ENCODE measurements at places on chromosomes 2 and 18. TPM values are rescaled to one million over a fixed set of nuclear protein-coding genes. Genes with fewer than 3 reads are reported as not detected.
A peak's percentile ranks its signal among the peaks of the same experiment; 100 is the strongest.

GRCh38 chr2:99552529-99552928, 62.7 kb upstream of the REV1 start:
- no peak for DNase-seq
- no peak overlapping the region for H3K4me3 ChIP-seq
- H3K27ac ChIP-seq, result no peak overlapping the region
- H3K36me3 ChIP-seq, result no peaks in the 10 kb centered on the region
- H3K27me3 ChIP-seq, result peaks cover 6% of the 10 kb centered on the region

DNA sequence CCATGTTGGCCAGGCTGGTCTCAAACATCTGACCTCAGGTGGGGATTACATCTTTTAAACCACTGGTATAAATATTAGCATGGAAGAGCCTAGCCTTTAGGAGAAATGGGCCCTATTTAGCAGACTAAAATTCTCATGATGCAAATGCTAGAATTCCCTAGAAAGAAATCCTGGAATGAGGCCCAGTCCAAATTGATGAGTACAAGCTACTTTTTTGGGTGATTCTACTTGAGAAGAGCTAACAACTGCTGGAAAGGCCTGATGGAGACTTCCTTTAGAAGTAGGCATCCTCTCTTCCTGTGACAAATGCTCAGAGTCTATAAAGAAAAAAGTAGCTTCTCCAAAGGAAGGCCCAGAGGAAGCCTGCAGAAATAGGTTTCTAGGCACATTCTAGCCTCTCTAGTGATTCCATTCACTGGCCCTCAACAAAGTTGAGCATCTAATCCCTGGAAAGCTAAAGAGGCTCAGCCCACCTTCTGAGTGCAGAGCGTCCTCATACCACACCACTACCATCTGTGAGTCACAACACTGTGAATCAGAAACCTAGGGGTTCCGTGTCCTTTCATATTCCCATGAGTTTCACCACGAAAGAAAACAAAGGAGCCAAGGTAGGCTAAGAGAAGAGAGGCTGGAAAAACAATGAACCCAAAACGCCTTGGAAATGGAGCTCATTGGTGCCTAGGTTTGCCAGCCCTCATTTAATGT, 183.1 kb downstream of the C1D start:
- H3K36me3 ChIP-seq, result no peaks in the 10 kb centered on the region
- no peak overlapping the region for H3K4me3 ChIP-seq
- no peak for DNase-seq
- H3K27me3 ChIP-seq, result peaks cover 8% of the 10 kb centered on the region
- no peaks in the 10 kb centered on the region for H3K4me1 ChIP-seq

- DNase-seq, result no peak
- peaks cover 2% of the 10 kb centered on the region for H3K4me1 ChIP-seq
- H3K27me3 ChIP-seq, result peaks cover 19% of the 10 kb centered on the region
These were observed 58.1 kb downstream of the IL1R2 start for GRCh38 chr2:102049756-102050443.

- DNase-seq, result no peak
- H3K27ac ChIP-seq, result no peak overlapping the region
- H3K27me3 ChIP-seq, result no peaks in the 10 kb centered on the region
- no peak overlapping the region for H3K4me3 ChIP-seq
- H3K36me3 ChIP-seq, result peaks cover 78% of the 10 kb centered on the region
These were observed 6.2 kb upstream of the MYL12B start for GRCh38 chr18:3255611-3256165.

DNA sequence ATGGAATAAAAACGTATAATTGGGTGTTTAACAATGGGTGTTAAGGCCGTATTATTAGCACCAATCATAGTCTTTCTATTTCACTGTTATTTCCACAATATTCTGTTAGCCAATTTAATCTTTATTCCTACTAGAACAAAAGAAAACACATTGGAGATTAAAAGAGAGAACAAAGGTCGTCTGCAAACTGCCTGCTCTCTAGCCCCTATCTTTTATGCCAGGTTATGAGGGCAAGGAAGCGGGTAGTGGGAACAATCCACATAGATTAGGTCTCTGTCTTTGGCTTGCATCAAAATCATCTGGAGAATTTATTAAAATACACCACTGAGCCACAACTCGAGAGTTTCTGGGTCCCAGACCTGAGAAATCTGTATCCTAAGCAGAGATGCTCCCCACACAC, 69.4 kb upstream of the DSC1 start:
- no peak overlapping the region for H3K4me3 ChIP-seq
- DNase-seq, result no peak
- no peaks in the 10 kb centered on the region for H3K36me3 ChIP-seq
- H3K4me1 ChIP-seq, result no peaks in the 10 kb centered on the region

- H3K27me3 ChIP-seq, result no peaks in the 10 kb centered on the region
- no peaks in the 10 kb centered on the region for H3K4me1 ChIP-seq
- no peaks in the 10 kb centered on the region for H3K36me3 ChIP-seq
These were observed 672.1 kb upstream of the FANCL start for GRCh38 chr2:58913082-58913726.

DNA sequence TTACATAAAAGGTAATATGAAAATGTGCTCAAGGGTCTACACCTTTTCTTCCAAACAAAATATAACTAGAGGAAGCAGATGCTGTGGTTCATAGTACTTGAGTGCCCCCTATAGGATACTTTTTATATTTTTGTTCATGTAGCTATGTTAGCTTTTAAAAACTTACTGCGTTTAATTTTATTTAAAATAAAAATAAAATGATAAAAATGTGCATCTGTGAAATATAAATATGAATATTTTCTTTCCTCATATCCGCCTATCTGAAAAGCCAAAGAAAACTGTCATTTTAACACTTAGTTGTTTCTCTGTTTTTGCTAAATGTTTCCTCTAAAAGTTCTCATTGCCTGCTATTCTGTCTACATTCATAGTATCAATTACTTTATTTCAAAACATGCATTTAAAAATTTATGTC, 9.6 kb upstream of the LRP1B start:
- no peak overlapping the region for H3K27ac ChIP-seq
- H3K4me3 ChIP-seq, result no peak overlapping the region
- H3K4me1 ChIP-seq, result no peaks in the 10 kb centered on the region
- no peak for DNase-seq
- no peaks in the 10 kb centered on the region for H3K36me3 ChIP-seq

DNA sequence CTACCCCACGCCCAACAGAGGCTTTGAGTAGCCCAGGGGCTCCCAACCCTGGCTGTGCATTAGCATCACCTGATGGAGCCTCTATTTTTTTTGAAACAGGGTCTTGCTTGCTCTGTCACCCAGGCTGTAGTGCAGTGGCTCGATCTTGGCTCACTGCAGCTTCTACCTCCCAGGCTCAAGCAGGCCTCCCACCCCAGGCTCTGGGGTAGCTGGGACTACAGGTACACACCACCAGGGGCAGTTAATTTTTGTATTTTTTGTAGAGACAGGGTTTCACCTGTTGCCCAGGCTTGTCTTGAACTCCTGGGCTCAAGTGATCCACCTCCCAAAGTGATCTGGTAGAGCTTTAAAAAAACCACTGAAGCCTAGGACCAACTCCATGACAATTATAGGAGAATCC, 394.8 kb upstream of the ATP5MC3 start:
- peaks cover 17% of the 10 kb centered on the region for H3K4me1 ChIP-seq
- peak overlapping the region; percentile 47 for H3K27ac ChIP-seq
- H3K4me3 ChIP-seq, result peak overlapping the region; percentile 17

UGT1A3 gene
- total RNA-seq, result not detected

KIF1A gene
- 4.6 TPM for total RNA-seq

ALKAL2 gene
- total RNA-seq, result not detected
